Stimulated activated CD4-positive, alpha-beta T cell treated with anti-CD3 and anti-CD28 coated beads, Interleukin-15, amount 100 ng/mL, for 1 hour (primary cell): ENCODE measurements at places on chromosomes 7 and 10.

DNA sequence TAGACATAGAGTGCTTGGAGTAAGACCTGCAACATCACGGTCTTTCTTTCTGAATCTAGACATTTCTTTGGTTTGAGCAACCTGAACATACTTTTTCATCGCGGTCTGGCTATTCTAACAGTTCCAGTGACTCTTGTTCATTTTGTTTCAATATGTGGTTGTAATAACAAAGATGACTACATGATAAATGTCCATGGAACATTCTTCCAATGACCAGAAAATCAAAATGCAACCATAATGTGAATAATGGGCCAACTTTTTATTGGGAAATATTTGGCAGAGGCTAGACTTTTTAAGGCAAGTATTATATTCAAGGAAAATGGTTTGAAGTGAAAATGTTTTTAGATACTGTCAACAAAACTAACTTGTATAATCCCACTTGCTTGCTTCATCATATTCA is 282.5 kb downstream of the INHBA start:
- no peak for DNase-seq

DNA sequence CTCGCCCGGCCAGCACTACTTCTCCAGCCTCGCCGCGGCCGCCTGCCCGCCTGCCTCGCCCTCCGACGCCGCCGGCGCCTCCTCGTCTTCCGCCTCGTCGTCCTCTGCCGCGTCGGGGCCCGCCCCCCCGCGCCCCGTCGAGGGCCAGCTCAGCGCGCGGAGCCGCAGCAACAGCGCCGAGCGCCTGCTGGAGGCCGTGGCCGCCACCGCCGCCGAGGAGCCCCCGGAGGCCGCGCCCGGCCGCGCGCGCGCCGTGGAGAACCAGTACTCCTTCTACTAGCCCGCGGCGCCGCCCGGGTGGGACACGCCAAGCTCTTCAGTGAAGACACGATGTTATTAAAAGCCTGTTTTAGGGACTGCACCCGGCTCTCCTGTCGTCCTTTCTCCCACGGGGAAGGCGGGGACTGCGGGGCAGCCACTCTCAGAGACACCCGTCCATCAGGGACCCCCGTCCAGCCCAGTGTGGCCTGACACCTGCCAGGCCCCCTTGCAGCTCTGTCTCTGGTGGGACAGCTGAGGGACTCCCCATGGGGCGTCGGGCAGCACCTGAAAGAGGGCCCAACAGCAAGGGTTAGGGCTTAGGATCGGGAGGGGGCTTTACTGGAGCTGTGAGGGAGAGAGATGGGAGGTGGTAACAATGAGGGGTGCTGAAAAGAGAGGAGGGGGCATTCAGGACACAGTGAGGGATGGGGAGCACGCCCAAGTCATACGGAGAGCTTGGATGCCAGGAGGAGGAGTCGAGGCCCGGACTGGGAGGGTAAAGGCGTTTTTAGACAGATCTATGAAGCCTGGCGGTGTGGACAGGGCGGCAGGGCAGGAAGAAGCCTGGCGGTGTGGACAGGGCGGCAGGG is 34.7 kb downstream of the SPDYE6 start:
- DNase-seq, result no peak

GRCh38 chr7:98681511-98681910 is 64.4 kb downstream of the NPTX2 start:
- DNase-seq, result no peak

GRCh38 chr7:66958538-66959350 is 36.6 kb downstream of the SBDS start:
- DNase-seq, result no peak

GRCh38 chr10:3986493-3987142 is 201.6 kb upstream of the KLF6 start:
- DNase-seq, result no peak

GRCh38 chr7:77989981-77990566 is 191.5 kb downstream of the PHTF2 start:
- DNase-seq, result no peak

DNA sequence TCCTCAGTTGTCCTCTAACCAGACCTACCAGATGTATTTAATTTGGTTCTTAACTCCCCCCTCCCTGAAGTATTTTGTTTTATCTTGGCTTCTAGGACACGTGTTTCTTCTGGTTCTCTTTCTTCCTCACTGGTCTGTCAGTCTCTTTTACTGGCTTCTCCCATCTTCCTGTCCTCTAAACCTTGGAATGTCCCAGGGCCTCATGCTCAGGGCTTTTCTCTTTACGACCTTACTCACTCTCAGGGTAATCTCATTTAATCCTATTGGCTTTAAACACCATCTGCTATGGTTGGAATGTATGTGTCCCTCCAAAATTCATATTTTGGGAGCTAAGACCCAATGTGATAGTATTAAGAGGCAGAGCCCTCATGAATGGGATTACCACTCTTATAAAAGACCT is 418.2 kb upstream of the PODXL start:
- no peak for DNase-seq

DNA sequence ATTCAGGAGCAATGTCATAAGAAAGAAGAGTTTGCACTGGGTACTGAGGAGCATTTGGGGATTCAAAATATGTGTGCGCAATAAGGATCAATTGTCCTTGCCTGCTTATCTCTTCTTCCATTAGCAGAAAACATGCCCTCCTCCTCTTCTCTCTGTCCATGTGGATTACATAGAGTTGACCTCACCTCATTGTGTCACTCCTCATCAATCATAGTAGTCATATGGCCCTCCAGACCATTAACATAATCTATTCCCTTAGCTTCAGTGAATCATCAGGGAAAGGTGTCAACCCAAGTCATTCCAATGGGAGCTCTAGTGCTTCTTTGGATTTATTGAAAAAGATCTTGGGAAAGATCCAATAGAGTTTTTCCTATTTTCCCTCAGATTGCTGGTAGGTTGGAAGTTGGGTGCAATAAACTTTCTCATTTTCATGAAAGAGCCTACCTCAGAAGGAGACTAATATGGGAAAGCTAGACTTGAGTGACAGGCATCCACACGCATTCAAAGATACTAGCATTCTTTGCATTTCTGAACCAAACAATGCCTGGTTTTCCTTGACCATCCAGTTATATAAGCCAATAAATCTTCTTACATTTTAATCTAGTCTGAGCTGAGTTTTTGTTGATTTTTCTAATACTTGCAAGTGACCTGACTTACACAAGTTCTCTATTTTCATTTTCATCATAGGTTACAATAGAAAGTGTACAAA is 71.5 kb upstream of the FAM13C start:
- DNase-seq, result no peak
